ENCODE measurements at places on chromosomes 11 and 22.

DNA sequence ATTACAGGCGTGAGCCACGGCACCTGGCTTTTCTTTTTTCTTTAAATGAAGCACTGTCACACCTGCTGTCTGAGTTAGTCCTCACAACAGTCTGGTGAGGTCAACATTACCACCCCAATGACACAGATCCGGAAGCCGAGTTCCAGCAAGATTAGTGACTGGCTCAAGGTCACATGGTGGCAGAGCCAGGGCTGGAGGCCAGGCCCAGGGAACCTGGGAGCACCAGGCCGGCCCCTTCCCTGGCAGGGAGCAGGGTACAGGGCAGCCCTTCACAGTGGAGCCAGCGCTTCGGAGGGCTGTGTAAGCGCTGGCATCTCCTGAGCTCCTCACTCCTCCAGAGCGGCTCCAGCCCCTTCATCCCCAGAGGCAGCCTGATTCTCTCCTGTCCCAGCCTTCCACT, 118.7 kb downstream of the ST3GAL4 start:
- no peak for DNase-seq

DNA sequence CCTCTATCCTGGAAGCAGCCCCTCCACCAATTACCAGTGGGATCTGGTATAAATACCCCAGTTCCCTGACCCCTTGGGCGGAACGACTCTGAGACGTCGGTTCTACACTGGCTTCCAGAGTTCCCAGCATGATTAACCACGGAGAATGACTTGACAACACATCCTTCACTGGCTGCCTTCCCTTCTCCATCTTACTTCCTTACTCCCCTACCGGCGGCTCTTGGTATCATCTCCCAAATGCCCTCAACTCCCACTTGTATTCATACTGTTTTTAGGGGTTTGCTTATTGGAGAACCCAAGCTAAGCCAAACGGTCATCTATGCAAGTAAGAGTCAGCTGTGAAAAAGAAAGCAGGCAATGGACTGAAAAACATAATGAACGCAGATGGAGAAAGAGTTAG, 56.1 kb downstream of the APOL3 start:
- DNase-seq, result no peak

DNA sequence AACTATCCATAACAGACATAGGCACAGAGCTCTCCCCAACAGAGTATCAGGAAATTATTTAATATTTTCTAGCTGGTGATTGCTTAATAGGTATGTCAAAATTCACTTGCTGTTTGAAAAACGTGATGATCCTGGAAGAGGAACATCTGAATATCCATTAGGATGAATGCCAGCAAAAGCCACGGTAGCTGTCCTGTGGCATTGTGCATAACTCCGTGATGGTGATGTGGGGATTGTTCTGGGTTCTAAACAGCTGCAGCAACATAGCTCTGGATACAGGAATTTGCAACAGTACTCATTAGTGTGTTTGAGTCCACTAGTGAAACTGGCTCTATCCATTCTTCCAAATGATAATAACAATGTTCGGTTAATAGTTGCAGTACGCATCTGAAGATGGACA, 78.8 kb downstream of the C11orf65 start:
- no peak for DNase-seq

- no peak for DNase-seq
Observed at GRCh38 chr22:39567135-39567946, 3.2 kb upstream of the CACNA1I start.

DNA sequence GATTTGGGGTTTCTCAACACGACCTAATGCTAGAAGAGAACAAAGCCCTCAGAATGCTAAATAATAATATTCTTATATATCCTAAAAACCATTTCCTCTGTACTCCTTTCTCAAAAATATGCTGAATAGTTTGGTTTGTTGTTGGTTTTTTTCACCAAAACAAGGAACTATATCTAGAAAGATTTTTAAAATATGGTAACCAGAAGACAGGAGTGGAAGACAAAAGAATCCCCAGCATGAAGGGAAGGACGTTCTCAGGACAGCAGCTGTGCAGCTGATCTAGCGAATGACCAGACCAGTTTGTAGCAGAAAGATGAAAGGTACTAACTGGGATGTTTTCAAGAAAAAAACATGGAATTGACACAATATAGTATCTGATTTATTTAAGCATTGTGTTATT, 19.3 kb downstream of the FEZ1 start:
- DNase-seq, result no peak
